ENCODE measurements at places on chromosomes 6 and 20.

DNA sequence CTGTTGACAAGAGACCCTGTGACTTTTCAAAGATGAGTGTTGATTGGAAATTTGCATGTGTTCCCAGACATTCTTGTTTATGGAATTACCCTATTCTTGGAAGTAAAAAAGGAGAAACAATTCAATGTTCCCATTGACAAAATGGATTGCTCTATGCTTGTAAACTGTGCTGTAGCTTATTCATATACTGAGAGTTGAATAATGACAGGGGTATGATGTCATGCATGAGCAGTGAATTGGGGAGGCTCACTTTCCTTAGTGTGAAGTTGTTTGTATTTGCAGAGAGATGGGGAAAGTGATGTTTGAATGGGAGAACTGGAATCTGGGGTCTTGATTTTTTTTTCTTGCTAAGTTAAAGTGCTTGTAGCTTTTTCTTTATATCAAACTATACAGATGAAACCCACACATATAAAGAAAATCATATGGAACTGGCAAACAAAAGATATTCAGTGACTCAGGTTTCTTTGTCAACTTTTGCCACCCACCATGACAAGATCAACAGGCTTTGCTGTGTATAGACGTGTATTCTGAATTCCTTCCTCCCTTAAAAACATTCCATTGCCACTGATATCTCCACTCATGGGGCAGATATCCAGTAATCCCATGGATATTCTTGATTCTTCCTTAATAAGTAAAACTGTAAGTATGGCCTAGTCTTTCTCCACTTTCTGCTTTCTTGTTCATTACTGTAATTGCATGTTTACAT is 97.8 kb upstream of the JAG1 start:
- no peak for DNase-seq

DNA sequence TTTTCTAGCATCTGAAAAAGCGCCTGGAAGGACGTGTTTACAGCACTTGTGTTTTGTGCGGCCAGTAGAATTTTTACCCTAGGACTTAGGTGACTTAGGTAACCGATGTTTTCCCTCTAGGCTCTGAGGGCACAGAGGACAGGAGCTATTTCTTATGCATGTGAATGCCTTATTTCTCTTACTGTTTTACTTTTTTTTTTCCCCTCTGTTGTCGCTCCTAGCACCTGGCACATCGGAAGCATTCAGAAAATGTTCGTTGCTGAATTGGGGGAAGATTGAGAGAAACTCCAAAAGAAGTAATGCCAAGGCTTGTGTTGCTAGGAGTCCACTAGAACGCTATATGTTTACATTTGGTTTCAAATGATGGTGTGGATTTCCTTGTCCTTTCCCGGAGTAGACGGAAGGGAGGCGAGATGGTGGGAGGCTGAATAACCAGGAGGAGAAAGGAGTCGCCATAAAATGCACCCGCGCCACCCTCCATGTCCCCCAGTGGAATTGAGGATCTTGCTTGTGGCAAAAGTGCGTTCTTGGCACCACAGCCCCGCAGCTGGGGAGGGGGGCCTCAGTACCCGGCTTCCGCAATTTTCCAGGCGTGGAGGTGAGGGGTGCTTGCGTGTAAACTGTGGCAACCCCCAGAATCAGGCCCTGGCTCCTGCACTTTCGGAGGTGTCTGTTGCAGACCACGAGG is 6.9 kb downstream of the OLIG3 start:
- DNase-seq: no peak

DNA sequence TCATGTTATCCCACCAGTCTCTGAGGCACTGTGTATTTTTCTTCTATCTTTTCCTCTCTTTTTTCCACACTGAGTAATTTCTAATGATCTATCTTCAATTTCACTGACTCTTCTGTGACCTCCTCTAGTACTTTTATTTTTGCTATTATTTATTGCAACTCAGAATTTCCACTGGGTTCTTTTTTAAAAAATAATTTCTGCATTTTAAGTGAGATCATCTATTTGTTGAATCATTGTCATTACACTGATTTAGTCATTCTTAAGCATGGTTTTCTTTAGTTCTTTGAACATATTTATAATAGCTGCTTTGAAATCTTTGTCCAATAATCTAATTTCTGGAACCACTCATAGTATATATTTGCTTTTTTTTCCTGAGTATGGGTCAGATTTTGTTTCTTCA is 96.7 kb upstream of the SLC22A16 start:
- DNase-seq: no peak

GRCh38 chr6:42551217-42551616 is 12.6 kb upstream of the UBR2 start:
- DNase-seq: no peak

Data from NCI-H1105 treated with DMSO at 0.1 percent for 48 hours (cell line).